Calu3 (cell line): ENCODE measurements at places on chromosomes 16 and 17. TPM values are rescaled to one million over a fixed set of nuclear protein-coding genes. Genes with fewer than 3 reads are reported as not detected.

SOCS1 gene
- 4.8 and 5.8 TPM in 2 replicates for total RNA-seq

ENKD1 gene
- total RNA-seq: 22.6 and 23.0 TPM in 2 replicates

ABCA8 gene
- not detected in 2 replicates for total RNA-seq

GAST gene
- not detected in 2 replicates for total RNA-seq

MAP2K6 gene
- total RNA-seq: 8.3 and 13.0 TPM in 2 replicates

NETO2 gene
- total RNA-seq: 75.8 and 83.5 TPM in 2 replicates
